Progenitor cell of endocrine pancreas (in vitro differentiated cells): ENCODE measurements at places on chromosomes 12 and 14. TPM values are rescaled to one million over a fixed set of nuclear protein-coding genes. Genes with fewer than 3 reads are reported as not detected.

DNA sequence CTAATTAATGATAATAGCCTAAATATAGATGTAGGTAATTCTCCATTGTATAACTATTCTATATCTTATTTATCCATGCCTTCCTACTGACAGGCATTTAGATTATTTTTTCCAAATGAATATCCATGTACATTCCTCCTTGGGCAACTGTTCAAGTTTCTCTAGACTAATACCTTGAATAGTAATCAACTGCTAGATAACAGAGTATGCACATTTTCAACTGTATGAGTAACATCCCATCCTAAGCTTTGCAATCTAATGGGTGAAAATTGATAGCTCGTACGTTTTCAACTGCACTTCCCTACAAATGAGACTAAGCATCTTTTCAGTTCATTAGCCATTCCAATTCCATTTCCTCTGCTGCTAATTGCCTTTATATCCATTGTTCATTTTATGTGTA is 37.0 kb downstream of the YAF2 start:
- H3K4me3 ChIP-seq = no peak overlapping the region
- H3K27ac ChIP-seq = no peak overlapping the region
- H3K27me3 ChIP-seq = no peaks in the 10 kb centered on the region
- DNase-seq = no peak

DNA sequence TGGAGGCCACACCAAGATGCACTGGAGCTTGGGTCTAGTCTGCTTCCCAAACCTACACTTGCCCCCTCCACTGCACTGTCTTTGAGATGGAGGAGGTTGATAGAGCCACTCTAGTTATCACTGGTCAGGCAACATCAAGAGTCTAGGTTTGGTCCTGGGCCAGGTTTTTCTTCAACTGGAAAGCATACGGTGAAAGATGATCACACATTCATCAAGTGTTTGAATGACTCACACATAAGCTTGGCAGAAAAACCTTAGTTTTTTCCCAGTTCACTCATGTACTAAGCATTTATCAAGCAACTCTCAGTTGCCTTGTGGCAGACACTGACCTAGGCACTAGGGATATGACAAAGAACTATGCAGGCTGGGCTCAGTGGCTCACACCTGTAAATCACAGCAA is 84.5 kb downstream of the PLEKHG3 start:
- H3K4me1 ChIP-seq = peaks cover 2% of the 10 kb centered on the region
- H3K36me3 ChIP-seq = no peaks in the 10 kb centered on the region
- no peak for DNase-seq
- H3K27me3 ChIP-seq = peaks cover 10% of the 10 kb centered on the region
- no peak overlapping the region for H3K4me3 ChIP-seq

DNA sequence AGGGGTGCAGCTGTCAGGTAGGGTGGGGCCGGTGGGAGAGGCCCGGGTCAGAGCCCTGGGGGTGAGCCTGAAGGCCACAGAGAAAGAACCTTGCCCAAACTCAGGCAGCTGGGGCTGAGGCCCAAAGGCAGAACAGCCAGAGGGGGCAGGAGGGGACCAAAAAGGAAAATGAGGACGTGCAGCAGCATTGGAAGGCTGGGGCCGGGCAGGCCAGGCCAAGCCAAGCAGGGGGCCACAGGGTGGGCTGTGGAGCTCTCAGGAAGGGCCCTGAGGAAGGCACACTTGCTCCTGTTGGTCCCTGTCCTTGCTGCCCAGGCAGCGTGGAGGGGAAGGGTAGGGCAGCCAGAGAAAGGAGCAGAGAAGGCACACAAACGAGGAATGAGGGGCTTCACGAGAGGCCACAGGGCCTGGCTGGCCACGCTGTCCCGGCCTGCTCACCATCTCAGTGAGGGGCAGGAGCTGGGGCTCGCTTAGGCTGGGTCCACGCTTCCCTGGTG is 10.5 kb downstream of the MMP14 start:
- H3K36me3 ChIP-seq = peaks cover 12% of the 10 kb centered on the region
- no peak for DNase-seq
- H3K4me1 ChIP-seq = peaks cover 2% of the 10 kb centered on the region
- no peak overlapping the region for H3K4me3 ChIP-seq
- no peak overlapping the region for H3K27ac ChIP-seq

GRCh38 chr12:123150275-123150743 is 581 bp downstream of the PITPNM2 start:
- H3K4me1 ChIP-seq = peaks cover 8% of the 10 kb centered on the region
- H3K27me3 ChIP-seq = peaks cover 55% of the 10 kb centered on the region
- DNase-seq = peak; percentile 19
- H3K27ac ChIP-seq = no peak overlapping the region

DNA sequence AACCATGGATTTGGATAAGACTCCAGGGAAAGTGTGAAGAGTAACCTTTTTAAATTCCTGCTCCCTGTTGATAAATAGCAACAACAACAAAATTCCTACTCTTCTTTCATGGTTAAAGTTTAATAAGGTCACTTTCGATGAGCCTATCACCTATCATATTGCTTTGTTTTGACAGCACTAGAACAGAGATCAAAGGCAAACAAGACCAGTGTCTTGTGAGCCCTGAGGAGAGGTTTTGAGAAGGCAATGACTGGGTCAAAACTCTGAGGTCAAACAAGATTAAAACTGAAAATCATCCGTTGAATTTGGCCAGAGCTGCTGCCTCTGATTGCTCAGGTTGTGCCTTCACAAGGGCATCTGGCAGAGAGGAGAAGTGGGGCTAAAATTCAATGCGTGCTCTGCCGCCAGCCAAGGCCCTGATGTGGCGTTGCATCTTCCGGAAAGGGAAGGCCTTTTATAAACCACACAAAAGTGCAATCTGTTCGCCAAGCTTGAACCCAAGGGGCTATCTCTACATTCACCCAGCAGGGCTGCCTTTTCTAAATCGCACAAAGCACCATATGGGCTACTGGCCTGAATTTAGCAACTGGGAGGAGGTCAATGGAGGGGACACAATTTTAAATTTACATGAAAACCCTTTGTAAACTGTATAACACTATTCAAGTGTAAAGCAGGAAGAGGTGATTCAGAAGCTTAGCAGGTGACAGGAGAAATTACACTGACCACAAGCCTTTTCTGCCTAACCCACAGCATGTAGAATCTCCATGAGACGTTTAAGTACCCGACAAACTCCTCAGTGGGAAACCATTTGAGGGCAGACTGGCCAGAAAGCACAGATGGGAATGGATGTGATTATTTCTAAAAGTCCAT is 140.8 kb downstream of the DAD1 start:
- H3K4me1 ChIP-seq = no peaks in the 10 kb centered on the region
- H3K4me3 ChIP-seq = no peak overlapping the region
- no peaks in the 10 kb centered on the region for H3K36me3 ChIP-seq
- no peak for DNase-seq
- peaks cover 5% of the 10 kb centered on the region for H3K27me3 ChIP-seq

GRCh38 chr14:30179381-30180130 is 251.9 kb upstream of the PRKD1 start:
- H3K27ac ChIP-seq = no peak overlapping the region
- no peaks in the 10 kb centered on the region for H3K27me3 ChIP-seq
- no peak for DNase-seq
- no peaks in the 10 kb centered on the region for H3K4me1 ChIP-seq
- H3K36me3 ChIP-seq = no peaks in the 10 kb centered on the region

LRTM2 gene
- 0.48 and 0.53 TPM in 2 replicates for total RNA-seq

MRPL42 gene
- total RNA-seq = 93.9 and 95.5 TPM in 2 replicates

CD27 gene
- total RNA-seq = not detected in 2 replicates

TM9SF1 gene
- 52.9 and 56.2 TPM in 2 replicates for total RNA-seq

RNASE3 gene
- total RNA-seq = not detected in 2 replicates

SYNJ2BP gene
- total RNA-seq = 39.8 and 43.1 TPM in 2 replicates
